Stimulated activated CD8-positive, alpha-beta memory T cell treated with anti-CD3 and anti-CD28 coated beads, Interleukin-2, amount 100 ng/mL, for 1 hour (primary cell): ENCODE measurements at places on chromosomes 3 and 15.

GRCh38 chr15:52527911-52528563, 643 bp downstream of the MYO5A start:
- peak; percentile 25 for DNase-seq

GRCh38 chr15:67311731-67312130, 57.1 kb downstream of the IQCH start:
- no peak for DNase-seq

DNA sequence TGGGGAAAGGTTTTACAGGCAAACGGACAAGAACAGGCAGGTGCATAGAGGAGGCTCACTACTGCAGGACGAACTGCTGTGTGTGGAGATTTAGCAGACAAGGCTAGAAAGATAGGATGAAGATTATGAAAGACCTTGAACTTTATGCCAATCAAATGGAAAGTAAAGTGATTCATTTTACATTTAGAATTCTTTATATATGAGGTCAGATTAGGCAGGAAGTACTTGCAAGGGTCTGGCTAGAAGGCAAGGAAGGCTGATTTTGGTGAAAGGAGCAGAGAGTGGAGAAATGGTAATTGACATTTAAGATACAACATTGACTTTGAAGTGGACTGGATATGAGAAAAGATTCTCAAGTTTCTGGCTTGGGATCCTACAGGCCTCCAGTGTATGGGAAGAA, 33.6 kb downstream of the PLSCR4 start:
- DNase-seq: no peak

DNA sequence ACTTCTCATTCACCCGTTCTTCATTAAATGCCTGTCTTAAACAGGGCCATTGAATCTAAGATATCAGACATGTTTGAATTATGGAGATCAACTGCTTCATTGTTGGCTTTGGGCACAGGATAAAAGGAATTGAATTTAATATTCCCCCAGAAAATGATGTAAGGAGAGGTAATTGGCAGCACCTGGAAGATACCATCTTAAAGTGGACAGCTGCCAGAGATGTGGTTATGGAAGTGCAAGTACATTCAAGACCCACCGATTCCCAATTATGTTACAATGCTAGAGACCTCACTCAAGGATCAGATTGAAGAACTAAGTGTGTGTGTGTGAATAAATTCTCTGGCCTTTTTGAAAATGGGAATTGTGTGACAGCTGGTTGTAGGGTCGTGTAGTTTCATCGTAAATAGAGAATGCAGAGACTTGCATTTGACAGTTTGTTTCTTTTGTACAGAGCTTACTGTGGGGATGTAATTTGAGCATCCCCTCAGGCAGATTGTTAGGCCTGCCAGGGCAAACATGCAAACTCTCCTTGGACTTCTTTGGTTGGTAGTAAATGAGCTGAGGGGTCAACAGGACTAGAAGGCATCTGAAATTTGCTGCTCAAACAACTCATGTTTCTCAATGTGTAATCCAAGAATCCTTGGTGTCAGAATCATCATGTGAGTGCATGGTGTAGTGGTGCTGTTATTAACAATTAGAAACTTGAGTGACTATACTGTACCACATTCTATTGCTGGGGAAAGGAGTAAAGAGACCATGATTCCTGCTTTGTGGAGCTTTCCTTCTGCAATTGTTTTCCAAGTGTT, 359.2 kb upstream of the THRB start:
- DNase-seq: no peak

GRCh38 chr15:100642950-100643338, 40.6 kb downstream of the ASB7 start:
- DNase-seq: no peak

DNA sequence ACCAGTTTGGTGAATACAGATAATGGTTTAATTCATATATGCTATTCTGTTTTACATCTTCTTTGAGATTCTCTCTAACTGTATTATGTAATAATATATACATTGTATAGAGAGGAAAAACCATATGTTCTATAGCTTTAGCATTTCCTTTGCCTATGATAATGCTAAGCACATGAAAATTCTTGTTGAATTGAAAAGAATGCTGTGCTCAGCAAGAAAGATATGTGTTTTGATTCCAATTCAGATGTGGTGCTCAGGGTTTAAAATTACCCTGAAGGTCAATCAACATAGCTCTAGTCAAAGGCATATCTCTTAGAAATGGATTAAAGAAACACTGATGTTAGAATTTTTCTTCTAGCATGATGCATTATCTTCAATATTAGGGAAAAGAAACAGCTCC, 8.5 kb upstream of the TUSC7 start:
- no peak for DNase-seq

DNA sequence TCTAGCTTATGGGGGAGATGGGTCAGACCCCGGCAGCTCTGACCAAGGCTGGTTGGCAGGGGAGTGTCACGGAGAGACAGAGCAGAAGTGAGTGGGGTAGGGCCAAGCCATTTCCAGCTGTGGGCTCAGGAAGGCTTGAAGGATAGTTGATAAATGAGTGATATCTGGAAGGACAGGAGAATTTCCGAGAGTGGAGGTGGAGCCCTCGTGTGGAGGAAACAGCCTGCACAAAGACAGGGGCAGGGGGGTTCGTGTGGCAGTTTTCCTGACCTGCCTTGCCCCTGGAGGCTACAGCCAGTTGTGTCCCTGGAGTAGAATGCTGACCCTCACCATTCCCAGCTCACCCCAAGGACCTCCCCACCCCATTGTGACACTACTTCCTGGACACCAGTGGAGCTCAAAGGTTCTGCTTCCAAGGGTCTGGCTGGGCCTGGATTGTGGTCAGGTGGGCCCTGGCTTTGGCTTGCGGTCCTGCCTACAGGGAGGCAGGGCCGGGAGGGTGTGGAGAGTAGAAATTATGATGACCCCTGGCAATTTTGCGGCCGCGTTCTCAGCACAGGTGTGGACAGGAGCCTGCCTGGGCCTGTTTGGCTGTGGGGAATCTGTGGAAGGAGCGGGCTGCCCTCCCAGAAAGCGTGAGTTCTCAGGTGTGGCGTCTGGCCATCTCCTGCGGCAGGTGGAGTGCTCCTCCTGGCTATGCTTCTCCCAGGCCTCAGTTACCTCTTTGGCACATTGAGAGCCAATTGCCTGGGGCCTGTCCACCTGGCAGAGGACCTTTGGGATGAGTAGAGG, at the start of gene SLC22A14:
SLC22A14 (plus strand) TSS at position 400 of the 792 bp plus-strand sequence. CDS start 23,733 bp downstream, outside the sequence.
- no peak for DNase-seq

DNA sequence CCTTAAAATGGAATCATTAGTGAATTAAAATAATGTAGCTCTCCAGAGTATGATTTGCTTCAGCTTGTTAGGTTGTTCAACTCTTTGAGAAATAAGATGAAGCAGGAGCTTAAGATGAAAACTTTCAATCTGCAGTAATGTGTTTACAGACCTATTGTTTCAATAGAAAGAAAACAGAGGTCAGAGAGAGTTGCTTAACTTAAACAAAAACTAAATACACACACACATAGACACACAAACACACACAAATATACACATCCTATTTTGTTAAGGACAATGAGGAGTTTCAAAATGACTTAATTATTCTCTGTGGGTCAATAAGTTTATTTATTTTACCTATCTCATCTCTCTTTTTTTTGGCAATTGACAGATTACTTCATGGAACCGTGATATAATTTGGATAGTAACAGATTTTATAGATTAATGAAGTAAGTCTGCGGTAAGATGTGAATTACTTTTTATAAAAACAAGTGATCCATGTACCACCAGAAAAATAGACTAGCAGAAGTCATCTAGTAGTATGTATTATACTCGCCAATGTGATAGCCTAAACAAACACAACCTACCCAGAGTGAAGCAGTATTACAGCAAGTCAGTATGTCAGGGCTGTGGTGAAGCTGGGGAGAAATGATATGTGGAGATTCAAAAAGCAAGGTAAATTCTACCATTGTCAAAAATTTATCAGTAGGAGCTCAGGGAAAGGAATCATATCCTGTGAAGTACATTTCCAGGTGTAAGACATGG, 76.7 kb upstream of the DCBLD2 start:
- no peak for DNase-seq

GRCh38 chr3:101868534-101869464, 19.5 kb downstream of the NFKBIZ start:
- no peak for DNase-seq

- no peak for DNase-seq
These were observed 459.9 kb downstream of the RAP2B start for GRCh38 chr3:153621953-153622352.

- DNase-seq: no peak
These were observed 24.8 kb downstream of the AADAC start for GRCh38 chr3:151838574-151839312.

DNA sequence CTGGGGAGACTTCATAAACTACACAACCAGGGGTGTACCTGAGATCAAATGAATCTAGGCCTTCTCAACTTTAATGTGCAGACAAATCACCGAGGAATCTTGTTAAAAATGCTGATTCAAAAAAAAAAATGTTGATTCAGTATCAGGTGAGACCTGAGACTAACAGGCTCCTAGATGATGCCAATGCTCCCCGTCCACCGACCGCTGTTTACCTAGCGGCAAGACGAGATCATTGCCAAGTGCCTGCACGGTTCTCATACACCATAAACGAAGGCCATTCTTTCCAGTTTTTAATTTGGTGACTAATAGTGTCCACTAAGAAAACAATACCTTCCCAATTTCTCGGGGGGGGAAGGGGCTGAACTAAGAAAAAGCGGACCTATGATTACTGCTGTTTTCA, 2.5 kb upstream of the FSIP1 start:
- no peak for DNase-seq

- DNase-seq: no peak
These were observed 124.4 kb downstream of the ANO10 start for GRCh38 chr3:43497422-43497821.

DNA sequence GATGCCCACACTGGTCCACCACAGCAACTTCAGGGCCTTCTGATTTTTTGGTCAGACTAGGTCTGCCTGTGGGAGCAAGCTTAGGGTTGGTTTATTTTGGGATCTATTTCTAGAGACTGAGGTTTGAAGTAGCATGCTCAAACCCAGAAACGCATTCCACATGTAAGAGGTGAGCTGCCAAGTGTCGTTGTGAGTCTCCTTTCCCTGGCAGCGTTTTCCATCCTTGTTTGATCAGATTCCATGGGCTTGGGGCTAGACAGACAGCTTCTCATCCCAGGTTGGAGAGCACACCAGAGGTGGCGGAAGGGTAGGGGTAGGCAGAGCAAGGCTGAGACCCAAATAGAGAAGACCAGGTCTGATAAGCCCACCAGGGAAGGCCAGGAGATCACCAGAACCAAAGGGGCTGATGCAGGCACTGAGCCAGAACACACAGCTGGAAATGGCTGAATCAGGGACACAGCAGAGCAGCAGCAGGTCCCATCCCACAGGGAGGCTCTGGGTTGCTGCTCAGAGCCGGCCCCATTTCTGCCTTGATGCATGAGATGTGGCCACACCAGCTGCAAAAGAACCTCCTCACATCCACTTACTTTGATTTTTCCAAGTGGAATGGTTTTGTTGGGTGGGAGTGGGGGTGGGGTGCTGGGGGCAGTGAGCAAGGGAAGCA, 186.8 kb downstream of the THSD4 start:
- DNase-seq: no peak

- DNase-seq: no peak
These were observed 99.8 kb upstream of the CPNE4 start for GRCh38 chr3:132134611-132135010.

DNA sequence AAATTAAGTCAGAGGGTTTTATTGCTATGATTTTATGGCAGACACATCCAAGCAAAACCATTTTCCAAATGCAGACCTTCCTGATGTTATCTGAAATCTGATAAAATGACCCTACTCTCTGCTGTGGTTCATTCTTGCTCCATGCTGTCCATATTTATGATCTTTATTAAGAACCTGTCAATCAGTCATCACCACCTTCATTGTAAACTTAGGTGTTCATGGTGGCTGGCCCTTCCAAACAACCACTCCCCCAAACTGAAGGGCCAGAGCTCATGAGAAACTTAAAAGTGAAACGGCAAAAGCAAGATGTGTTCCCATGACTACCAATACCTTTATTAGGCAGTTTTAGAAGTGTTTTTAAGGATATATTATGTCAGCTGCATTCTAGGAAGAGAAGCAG, 53.6 kb downstream of the UBP1 start:
- no peak for DNase-seq

DNA sequence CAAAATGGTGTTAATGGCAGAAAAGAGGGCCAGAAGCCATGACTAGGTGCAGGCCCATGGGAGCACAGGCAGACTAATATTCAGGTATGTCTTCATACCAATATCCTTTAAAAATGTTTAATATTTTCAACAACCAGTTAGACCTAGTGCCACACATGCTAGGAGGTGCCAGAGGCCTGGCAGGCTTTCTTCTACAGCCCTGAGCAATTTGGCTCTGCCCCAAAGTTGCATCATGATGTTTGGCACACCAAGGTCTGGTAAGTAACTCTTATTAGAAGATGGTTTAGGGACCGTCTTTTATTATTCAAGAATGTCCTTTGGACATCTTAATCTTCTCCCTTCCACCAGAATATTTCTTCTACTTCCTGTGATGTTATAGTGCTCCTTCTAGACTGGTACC, 34.8 kb downstream of the MITF start:
- no peak for DNase-seq

DNA sequence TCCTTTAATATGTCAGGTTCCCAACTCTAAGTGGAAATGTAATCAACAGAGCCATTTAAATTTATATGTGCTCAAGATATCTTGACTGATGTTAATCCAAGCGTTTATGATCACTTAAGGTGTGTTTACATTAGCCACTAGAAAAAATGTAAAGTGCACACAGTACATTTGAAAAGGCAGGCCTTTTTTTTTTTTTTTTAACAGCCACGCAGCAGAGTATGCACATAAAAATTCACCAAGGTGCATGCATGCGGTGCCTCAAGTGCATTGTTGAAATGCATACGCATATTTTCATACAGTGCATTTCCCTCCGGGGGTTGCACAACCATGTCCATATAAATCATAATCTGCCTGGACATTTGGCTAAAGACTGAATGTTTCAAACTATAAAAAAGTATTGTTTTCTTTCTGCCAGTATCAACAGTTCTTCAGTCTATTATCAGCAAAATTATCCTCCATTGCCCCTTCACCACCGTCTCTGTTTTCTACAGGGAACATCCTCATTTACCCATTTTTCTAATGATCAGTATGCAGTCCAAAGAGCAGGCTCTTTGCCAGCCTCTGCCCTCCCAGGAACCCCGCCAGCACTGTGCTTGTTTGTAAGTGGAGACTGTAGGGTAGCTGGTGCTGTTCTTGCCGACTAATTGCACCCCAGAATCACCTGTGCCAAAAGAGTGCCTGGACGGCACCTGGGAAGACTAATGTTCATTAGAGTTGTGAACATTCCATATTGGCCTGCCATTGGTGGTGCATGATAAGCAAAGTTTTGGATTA, 611.2 kb upstream of the CFAP20DC start:
- no peak for DNase-seq

GRCh38 chr3:39142067-39142466, 11.3 kb downstream of the CSRNP1 start:
- no peak for DNase-seq

DNA sequence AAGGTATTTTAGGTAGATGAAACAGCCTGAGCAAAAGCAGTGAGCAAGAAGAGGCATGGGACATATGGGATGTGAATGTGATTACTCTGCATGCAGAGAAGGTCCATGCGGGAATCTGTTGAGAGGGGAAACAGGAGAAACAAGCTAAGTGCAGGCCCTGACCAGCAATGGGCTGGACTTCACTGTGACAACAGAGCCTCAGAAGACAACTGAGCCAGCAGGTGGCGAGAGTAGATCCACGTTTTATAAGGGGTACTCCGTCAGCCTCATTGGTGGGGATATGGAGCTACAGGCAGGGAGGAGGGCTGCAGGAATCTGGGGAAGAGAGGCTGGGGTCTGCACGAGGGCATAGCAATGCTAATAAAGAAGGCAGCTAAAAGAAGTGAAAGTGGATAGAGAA, 405.9 kb upstream of the LMCD1 start:
- no peak for DNase-seq
